ENCODE measurements at places on chromosomes 11 and 22.

DNA sequence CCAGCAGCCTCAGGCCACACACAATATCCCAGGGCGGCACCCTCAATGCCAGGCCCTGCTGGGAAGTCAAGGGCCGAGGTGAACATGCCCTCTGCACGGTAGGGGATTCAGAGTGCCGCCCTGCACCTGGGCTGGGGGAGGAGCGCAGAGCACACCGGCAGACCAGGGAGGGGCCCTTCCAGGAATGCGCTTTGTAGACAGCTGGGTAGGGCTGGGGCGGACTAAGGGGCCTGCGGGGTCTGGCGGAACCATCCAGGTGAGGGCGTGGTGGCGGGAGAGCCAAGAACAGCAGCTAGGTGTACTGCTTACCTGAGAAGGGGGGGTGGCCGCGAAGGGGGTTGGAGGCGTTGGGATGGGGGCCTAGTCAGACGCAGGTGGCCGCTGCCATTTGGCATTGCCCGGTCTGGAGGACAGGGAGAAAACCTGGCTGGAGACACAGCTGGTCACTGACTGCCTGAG, 26.0 kb downstream of the DUSP8 start:
- no peak for DNase-seq

DNA sequence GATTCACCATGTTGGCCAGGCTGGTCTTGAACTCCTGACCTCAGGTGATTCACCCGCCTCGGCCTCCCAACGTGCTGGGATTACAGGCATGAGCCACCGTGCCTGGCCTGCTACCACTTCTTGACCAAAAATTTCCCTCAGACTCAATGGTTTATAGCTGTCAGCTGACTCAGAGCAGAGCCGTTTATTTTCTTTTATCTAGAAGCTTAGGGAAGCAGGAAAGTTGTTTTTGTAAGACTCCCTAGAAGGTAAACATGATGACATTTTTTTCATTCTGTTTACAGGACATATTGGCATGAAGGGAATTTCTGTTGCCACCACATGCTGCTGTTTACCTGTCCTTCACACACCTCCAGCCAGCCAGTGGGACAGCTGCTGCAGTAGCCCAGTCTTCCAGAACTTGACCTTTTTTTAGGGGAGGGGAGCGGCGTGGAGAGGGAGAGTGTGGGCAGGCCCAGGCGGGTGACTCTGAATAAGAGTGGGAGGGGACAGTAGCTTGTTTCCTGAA, 56.1 kb upstream of the PTPRJ start:
- DNase-seq, result no peak

- no peak for DNase-seq
These were observed 167.4 kb downstream of the NAV2 start for GRCh38 chr11:19880088-19880345.

DNA sequence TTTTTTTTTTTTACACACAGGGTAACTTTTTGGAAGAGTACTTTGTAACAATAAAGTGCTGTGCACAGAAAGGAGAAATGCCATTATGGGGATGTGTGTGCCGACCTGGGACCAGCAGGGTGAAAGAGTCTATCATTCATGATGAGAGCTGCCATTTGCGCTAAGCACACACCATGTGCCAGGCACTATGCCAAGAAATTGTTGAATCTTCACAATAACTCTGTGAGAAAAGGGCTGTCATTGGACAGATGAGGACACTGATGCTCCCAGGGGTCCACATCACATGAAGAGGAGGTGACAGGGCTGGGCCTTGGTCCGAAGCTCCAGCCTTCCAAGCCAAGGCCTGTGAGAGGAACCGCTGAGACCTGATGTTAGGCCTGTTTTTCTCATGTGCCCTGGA, 5.6 kb downstream of the DUSP18 start:
- no peak for DNase-seq

DNA sequence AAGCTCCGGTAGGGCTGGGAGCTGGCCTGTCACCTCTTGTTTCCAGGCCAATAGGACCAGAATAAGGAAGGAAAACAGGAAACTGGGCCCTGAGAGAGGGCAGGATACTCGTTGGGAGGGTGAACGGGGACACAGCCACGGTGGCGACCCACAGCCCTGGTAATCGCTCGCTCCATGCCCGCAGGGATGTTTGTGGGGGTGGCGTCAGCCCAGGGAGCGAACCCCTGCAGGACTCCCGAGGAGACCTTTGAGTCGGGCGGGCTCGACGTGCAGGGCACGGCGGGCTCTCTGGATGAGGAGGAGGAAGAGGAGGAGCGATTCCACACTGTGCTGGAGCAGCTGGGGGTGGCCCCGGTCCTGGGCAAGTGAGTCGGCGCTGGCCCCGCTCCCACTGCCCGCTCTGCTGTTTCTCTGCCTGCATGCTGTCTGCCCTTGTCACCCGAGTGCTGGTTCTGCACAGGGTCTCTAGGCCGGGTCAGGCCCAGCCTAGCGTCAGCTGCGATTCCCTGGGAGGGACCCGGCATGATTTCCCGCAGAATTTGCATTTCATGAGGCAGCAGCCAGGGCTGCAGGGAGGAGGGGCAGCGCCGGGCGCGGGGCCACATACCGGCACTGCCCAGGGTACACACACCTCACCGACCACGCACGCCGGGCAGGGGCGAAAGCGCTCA, 1.6 kb downstream of the CRACR2B start:
- DNase-seq, result no peak

GRCh38 chr11:75557666-75558494, 4.2 kb upstream of the SERPINH1 start:
- no peak for DNase-seq

Measured in CD4-positive, alpha-beta T cell treated with Interleukin-15 for 4 hours (primary cell).